ENCODE measurements at places on chromosomes 7 and 10.
A peak's percentile ranks its signal among the peaks of the same experiment; 100 is the strongest.

GRCh38 chr7:127252377-127252713 is 396 bp downstream of the GRM8 start:
- DNase-seq = no peak

- DNase-seq = no peak
Measured at GRCh38 chr7:6600093-6600492, 10.3 kb downstream of the INTS15 start.

DNA sequence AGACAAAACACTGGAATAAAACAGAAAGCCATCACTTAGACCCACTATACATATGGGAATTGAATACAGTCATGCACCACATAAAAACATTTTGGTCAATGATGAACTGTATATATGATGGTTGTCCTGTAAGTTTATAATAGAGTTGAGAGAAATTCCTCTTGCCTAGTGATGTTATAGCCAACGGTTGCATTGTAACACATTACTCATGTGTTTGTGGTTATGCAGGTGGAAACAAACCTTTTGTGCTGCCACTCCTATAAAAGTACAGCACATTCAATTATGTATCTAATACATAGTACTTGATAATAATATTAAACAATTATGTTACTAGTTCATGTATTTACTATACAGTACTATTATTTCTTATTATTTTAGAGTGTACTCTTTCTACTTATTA is 381.2 kb upstream of the MBL2 start:
- no peak for DNase-seq

DNA sequence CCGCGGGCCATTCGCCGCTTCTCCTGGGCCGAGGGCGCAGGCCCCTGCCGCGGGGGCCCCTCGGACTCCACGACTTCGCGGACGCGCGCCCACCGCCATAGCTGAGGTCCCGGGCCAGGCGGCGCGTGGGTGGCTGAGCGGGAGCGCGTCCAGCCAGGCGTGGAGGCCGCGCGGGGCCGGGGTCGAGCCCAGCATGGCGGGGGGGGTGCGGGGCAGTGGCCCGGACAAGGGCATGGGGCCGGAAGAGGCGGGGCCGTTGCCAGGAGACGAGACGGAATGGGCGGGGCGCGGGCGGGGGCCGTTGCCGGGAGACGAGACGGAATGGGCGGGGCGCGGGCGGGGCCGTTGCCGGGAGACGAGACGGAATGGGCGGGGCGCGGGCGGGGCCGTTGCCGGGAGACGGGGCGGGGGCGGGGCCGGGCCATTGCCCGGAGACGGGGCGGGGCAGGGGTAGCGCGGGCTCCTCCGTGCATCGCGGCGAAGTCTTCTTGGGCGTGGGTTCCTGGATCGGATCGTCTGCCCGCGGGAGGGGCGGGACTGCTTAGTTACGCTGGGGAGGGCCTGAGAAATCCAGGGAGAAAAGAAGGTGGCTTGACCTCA is 14.8 kb downstream of the ADAM8 start:
- peak; percentile 72 for DNase-seq

DNA sequence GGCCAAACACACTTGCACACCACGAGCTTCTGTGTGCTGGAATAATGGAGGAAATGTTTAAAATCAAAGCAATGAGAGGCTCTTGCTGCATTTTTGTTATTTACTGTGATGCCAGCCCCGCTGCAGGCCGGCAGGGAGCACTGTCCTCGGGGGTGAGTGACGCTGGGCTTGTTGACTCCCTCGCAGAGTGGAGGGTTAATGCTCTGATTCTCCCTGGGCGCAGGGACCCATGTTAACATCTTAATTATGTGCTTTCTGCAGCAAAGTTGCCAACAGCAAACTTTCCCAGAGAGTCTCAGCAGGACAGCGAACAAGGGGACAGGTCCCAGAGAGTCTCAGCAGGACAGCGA is 22.9 kb downstream of the SCART1 start:
- DNase-seq = no peak

All from stimulated activated CD4-positive, alpha-beta T cell treated with anti-CD3 and anti-CD28 coated beads, TNF-alpha, amount 100 ng/mL, for 48 hours (primary cell).